ENCODE measurements at places on chromosomes 4 and X.
A peak's percentile ranks its signal among the peaks of the same experiment; 100 is the strongest.

- peak; percentile 24 for DNase-seq
Measured at GRCh38 chr4:102598086-102598761, 97.1 kb downstream of the NFKB1 start.

DNA sequence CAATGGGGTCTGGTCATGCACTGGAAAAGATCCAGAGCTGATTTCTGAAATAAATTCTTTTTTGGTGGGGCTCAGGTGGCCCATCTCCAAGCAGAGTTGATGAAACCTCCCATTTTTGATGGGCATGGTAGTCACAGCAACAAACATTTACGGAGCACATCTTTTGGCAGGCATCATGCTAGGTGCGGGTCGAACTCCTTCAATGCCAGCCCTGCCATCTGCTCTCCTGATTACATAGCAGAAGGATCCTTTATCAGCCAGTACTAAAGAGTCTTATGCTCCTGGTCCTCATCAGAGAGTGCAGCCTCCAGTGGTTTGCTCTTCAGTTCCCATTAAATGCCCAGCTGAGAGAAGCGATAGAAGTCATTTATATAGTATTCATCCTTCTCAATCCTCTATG, 121.7 kb downstream of the GRXCR1 start:
- DNase-seq = no peak

GRCh38 chr4:4666187-4666586, 124.3 kb upstream of the STX18 start:
- no peak for DNase-seq

GRCh38 chrX:34868633-34869032, 74.0 kb upstream of the FAM47B start:
- DNase-seq = no peak

DNA sequence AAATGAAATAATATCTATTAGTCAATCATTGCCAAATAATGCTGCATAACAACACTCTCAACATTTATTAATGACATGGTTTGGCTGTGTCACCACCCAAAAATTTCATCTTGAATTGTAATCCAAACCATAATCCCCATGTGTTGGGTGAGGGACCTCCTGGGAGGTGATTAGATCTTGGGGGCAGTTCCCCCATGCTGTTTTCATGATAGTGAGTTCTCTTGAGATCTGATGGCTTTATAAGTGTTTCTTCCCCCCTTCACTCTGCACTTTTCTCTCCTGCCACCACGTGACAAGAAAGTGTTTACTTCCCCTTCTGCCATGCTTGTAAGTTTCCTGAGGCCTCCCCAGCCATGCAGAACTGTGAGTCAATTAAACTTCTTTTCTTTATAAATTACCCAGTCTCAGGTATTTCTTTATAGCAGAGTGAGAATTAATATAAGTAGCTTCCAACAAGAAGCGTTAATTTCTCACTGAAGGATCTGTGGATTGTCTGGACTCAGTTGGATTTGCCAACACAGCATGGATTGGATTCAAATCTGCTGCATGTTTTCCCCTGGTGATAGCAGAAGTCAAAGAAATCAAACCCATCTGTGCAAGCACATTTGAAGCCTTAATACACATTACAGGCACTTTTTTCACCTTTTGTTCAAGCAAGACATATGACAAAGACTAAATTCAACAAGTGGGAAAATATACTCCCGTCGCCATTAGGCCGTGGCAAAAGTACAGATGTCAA, 216.6 kb downstream of the PDGFC start:
- no peak for DNase-seq

DNA sequence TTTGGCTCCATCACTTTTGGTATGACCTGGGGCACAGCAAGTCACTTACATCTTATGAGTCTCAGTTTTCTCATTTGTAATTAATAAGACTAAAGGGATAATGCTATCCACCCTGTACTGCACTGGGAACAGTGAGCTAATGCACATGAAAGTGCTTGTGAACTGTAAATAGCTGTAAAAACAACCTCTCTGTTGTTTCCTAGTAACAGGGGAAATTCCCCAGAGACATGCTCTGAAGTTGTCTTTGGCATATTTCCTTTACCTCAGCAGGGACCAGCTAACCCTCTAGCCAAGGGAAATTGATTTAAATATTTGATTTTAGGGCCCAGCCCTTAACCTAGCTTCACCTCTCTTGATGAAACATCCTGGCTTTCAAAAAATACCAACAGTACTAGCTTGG, 6.1 kb upstream of the CYSLTR1 start:
- DNase-seq = no peak

DNA sequence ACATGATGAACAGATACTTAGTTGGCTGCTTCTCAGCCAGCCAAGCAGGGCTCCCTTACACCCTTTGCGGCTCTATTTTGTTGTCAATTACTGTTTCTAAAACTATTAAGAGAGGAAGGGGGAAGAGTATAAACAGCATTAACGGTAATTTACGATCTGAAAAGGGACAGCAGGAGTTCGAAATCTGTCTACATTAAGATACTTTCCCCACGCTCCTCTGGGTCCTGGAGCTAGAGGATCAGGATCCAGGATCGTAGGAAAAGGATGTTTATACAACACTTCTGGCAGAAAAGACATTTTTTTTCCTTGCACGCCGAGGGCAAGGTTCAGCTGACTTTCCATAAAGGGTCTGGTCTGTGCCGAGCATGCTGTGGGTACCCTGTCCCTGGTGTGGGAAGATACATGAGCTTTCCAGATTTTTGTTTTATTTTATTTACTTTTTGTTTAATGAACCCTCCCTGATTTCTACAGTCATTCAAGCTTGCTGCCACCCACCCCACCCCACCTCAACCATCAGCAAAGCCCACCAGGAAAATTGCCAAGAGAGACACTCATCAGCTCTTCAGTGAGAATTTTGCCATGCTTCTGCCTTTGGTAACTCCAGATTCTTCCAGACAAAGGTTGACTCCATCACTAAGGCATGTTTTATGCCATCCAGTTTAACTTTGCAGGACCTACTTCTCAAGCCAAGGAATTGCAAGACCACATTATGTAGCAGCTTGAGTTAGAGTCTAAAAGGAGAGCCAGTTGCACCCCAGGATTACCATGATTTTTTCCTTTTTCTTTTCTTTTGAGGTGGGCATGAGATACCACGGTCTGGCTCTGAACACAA, 188.1 kb downstream of the QDPR start:
- no peak for DNase-seq

DNA sequence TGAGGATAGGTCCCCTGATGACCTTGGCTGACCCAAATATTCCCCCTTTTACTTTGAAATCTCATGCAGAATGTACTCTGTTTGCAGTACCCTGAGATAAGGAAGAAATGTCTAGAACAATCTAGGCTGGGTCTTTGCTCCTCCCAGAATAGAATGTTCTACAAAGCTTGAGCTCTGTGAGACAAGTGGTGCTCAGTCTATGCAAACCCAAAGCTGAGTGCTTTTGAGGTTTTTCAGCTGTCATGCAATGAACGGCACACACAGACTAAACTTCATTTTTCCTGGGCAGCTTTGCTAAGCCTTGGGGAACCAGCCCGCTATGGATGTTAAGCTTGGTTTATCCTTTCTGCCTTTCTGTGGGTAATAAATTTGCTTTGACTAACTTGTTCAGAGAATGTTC, 513.6 kb downstream of the FAT4 start:
- DNase-seq = no peak

- no peak for DNase-seq
Measured at GRCh38 chr4:176769514-176769913, 23.2 kb downstream of the VEGFC start.

DNA sequence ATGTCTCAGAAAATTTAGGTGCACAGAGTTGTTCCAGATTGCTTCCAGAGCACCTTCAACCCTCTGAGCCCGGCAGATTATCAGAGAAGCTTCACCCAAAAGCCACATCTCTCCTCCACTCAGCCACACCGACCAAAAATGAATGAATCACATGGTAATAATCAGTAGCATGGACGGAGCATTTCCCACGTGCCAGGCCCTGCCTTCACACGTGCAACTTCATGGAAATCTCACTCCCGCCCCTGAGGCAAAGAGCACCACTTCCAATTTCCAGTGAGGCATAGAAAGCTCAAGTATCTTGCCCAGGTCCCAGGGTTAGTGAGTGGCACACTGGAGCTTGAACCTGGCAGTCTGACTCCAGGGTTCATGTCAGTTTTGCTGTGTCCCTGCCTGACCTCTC, 56.5 kb downstream of the RELL1 start:
- DNase-seq = no peak

- DNase-seq = no peak
Measured at GRCh38 chr4:106993827-106994226, 42.3 kb downstream of the DKK2 start.

DNA sequence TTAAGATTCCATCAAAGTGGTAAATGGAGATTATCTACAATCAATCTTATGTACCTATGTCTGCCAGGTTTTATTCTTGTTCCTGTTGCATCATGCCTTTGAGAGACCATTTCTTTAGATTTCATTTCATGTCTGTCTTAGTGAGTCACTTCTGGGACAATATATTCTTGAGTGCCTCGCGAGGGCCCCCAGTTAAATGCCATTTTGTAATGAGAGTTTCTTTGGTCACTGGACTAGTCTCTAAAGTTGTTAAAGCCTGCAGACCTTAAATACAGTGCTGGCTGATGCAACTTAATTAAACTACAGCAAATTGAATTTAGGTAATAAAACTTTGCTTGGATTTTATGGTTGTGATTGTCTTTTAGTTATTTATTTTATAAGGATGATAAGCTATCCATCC, 87.2 kb upstream of the PITX2 start:
- no peak for DNase-seq

- DNase-seq = no peak
Measured at GRCh38 chr4:160044693-160045092, 941.8 kb downstream of the RAPGEF2 start.

GRCh38 chrX:12610079-12610478, 181.1 kb upstream of the PRPS2 start:
- DNase-seq = no peak

GRCh38 chr4:104491481-104492182, 3.1 kb downstream of the CXXC4 start:
- DNase-seq = peak; percentile 53

GRCh38 chr4:73822812-73823504, 13.5 kb upstream of the CXCL6 start:
- no peak for DNase-seq

DNA sequence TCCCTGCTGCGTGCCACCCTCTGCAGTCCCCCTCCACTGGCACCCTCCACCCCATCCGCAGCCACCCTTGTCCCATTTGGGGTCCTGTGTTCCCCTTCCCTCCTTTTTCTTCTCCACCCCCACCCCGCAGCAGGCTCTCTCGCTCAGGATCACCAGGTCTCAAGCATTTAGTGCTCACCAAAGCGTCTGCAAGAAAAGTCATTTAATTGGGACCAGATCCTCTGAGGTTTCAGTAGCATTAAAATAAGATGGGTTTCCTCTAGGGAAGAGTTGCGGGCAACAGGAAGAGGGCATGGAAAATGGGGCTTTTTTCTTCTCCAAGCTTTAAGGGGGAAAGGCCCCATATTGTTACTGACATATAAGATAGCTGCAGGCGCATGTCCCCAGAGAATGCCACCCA, 4.9 kb upstream of the HAUS7 start:
- DNase-seq = no peak

DNA sequence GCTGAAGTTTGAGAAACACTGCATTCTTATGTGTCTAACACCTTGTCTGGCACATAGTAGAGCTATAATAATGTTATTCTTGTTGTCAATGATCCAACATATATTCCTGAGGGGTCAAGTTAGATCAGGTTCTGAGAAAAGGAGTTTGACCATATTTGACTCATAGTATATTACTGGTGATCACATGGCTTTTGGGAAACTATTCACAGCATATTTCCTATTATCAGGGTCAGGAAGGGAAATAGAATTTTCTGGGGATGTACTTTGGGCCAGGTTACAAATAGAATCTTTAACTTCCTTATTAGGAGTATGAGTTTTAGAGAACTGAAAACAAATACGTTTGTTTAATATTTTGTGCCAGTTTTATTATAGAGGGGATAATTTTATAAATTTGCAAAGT, 11.6 kb downstream of the IL15 start:
- DNase-seq = no peak

DNA sequence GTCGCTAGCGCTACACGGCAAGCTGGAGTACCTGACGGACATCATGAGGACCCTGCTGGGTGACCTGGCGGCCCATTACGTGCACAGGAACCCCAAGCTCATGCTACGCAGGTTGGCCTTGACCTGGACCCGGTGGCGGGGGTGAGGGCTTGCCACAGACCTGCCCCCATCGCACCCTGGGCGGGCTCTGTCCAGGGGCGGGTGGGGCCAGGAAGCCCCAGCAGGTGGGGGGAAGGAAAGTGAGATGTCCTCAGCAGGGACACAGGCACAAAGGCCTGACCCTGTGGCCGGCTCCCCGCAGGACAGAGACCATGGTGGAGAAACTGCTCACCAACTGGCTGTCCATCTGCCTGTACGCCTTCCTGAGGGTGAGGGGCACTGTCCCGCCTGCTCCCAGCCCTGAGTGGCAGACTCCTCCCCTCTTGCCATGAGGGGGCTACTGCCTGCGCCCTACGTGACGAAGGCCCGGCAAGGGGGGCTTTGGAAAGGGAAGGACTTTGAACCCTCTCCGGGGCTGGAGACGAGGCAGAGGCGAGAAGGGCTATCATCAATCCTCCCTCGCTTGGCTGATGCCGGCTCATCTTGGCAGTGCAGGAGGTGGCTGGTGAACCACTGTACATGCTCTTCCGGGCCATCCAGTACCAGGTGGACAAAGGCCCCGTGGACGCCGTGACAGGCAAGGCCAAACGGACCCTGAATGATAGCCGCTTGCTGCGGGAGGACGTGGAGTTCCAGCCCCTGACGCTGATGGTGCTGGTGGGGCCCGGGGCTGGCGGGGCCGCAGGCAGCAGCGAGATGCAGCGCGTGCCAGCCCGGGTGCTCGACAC, 5.3 kb upstream of the SRPK3 start:
- no peak for DNase-seq

GRCh38 chr4:87657525-87657924, 7.4 kb downstream of the DMP1 start:
- no peak for DNase-seq

DNA sequence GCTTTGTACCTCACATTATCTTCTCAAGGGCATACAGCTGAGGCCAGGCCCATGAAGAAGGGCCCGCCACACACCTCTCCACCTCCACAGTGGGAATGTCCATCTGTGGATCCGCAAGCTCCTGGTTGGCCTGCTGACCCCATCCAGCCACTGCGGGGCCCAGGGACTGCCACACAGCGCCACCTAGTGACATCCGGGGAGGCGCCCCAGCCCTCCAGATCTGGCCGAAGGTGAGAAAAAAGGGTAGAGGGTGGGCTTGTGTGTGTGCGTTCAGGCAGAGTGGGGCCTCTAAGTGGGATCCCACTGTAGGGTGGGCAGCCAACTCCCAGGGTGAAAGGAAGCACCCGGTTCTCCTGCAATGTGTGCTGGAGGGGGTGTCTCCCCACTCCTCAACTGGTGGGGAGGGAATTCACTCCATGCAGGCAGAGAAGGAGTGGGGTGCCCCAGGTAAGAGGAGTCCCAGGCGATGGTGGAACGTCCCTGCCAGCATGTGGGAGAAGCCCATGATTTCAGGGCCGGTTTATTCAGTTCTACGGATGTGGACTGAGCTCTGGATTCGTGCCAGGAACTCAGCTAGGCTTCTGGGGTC, 117.3 kb downstream of the ENPP6 start:
- DNase-seq = peak; percentile 27

GRCh38 chr4:145507636-145508035, 26.0 kb downstream of the SMAD1 start:
- DNase-seq = no peak
